ENCODE measurements at places on chromosomes 1 and 21.

DNA sequence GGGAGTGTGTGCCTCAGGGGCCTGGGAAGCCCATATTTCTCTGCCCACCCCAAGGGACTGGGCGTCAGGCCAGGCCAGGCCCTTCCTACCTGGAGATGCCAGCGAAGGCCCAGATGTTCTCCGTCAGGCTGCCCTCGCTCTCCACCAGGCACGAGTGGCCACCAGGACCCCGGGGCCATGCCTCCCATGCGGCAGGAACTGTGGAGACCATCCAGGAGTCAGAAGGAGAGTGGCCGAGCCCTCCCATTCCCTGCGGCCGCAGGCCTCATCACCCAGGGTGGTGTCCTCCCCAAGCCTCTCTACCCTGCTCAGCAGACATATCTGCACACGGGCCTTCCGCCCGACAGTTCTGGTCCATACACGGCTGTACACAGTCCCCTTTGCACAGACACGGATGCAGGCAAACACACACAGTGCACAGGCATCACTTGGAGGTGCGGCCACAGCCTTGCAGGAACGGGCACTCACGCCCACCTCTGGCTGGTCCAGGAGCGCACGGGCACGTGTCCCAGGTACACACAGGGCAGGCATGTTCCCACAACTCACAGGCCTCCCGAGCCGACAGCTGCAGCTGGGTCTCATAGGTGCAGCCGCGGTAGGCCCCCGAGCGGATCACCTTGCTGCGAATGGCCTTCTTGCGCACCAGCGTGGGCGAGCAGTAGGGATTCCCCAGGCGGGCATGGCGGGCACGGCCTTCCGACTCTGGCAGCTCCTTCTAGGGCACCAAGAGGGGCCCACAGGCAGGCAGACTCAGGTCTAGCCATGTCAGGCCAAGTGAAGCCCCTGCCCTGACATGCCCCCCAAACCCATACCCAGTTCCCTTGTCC, 5.9 kb upstream of the KIF17 start:
- no peak for DNase-seq

DNA sequence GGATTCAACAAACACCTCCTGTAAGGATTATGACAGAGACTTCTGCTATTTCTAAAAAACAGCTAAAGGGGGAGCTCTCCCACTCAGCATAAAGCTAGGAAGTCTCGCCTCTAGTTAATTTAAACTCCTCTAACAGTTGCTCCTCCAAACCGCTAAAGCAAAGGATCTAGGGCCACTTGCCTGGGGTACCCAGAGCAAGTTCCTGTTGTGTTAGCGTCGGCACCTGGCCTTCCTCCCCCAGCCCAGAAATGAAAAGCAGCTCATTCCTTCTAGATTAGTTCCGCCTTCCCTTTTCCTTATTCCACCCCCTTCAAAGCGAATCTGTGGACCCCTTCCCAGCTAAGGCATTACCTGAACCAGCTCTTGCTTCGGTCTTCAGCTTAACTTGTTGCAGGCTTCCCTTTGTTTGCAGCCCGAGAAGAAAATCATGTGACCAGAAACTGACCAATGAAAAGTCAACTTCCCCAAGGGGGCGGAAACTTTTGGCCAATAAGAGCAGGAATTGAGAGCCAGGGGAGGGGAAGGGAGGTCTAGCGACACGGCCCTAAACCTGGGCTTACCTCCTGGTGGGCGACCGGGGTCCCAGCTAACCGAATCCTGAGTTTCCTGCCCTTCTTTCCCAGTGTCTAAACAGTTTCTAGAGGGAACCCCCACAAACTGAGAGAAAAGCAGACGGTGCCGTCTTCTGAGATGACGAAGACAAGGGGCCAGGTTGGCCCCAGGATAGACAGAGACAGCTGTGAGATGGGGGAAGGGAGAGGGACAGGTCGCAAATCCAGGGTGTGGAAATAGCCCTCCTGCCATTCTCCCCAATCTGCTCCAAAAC, at the start of gene PBXIP1:
Gene PBXIP1, minus strand, starts transcription at position 382 of the 826 bp plus-strand sequence. CDS start 2,378 bp downstream, outside the sequence.
- DNase-seq = peak; percentile 74

DNA sequence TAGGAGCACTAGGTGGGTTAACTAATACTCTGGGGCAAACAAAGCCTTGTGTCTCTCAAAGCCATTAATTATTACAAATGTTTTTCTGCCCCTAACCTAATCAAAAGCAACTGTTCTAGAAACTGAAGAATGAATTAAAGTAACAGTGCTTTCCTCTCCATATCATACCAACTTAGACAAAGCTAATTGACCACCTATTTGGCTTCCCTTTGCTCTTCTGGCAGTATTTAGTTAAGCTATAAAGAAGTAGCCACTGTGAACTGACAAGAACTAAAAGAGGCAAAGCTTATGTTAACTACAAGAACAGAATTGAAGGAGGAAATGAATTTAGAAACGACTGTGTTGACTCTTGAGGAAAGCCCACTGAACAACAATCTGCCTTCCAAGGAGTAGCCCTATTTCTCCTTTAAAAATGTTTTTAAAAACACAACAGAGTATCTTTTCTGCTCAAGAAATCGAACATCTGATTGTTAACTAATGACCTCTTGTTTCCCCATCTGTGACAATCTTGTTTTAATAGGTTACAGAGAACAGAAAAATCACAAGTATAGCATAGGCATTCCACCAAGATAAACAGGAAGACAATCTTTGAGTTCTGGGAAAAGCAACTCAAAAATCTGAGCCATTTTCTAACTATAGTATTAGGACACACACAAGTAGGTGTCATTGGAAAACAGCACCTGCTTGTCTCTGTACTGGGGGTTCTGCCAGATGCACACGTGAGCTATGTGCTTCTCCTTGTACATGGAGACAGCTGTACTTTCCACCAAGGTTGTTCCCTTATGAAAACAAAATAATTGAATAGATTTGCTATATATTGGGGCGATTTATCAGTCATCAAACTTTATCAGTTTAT, 3.1 kb upstream of the EGLN1 start:
- DNase-seq = no peak

GRCh38 chr1:36085126-36085525, 1.2 kb downstream of the TEKT2 start:
- no peak for DNase-seq

GRCh38 chr1:6235296-6235677, 477 bp downstream of the ICMT start:
- no peak for DNase-seq

DNA sequence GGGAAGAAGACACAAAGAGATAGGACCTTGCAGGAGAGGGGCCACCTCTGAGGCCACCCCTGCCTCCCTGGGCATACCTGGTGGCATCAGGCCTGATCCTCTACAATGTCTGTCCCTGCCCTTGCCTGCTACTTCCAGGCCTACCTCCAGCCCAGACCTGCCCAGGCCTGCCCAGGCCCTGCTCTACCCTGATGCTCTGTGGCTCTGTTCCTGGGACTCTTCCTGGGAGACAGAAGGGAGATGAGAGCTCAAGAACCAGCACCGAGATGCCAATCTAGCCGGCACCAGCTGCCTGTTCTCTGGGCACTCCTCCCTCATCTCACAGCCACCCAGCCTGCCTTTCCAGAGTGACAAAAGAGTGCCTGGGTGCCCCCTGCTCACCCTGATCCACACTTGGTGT, 2.7 kb downstream of the CELF3 start:
- no peak for DNase-seq

- no peak for DNase-seq
These were observed 430.6 kb upstream of the DAB1 start for GRCh38 chr1:57854436-57854835.

DNA sequence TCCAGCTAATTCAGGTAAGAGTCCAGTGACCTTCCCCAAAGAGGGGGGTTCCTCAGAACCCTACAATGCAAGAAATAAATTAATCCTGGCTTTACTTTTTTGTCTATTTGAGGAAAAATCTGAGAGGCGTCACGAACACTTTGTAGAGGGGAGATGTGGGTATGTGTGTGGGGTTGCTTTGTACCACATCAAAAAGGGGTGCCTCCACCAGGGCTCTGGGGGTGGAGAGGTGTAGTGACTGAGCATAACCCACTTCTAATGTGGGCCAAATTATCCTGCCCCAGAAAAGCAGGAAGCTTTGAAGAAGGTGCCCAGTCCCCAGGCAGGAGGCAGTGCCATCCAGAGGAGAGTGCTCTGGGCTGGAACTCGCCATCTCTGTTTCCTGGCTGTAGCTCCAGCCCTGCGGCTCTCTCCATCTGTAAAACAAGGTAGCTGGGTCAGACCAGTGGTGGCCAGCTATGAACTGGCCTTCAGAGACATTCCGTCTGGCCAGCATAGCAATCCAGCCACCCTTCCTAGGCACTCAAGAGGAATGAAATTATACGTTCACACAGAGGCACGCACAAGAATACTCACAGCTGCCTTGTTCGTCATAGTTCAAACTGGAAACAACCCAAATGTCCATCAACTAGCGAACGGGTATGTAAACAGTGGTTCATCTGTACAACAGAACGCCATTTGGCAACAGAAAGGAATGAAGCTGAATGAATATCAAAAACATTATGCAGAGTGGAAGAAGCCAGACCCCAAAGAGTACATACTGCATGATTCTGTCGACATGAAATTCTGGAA, 45.4 kb upstream of the TNFRSF1B start:
- no peak for DNase-seq

DNA sequence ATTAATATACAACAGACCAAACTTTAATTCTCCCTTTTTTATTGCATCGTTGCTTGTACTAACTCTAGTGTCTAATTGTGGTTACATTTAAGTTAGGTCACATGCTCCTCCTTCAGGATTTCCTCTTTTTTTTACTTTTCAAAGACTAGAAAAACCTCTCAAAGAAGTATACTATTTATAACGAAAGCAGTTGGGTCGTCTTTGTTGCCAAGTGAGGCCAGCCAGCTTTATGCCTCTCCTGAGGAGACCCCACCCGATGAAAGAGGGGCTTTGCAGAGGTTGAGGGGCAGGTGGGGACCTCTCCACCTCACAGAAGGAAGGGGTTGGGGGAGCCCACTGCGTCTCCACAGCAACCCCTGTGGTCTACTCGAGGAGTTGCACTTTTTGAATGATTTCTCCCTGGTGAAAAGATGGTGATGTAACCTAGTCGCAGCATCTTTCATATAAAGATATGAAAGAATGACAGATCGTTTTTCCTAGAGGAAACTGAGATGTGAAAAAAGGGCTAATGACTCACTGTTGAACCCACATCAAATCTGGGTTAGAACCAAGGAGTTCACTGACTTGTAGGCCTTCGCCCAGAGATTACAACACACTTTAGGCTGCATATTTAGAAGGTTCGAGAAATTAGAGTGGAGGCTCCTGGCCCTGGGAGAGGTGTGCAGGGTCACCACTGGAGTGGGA, 6.4 kb downstream of the TGFB2 start:
- no peak for DNase-seq

DNA sequence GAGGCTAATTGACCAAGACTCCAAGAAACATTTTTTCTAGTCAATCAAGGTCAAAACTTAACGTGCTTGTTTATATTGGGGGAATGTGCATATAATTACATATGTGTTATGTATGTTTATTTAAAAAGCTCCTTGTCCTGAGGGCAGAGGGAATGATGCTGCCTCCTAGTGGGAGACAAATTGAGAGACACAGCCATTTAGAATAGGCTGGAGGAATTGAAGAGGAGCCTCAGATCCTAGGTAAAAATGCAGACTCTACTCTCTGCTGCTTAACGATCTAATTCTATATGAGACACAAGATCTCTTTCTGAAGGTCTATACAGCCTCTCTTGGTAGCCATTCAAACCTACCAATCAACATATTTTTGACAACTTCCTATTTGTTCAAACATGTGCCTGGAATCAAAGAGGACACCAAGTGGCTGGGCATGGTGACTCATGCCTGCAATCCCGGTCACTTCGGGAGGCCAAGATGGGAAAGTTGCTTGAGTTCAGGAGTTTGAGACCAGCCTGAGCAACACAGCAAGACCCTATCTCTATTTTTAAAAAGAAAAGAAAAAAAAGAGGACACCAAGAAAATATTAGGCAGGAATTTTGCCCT, 136.6 kb upstream of the ZNF648 start:
- DNase-seq = no peak

DNA sequence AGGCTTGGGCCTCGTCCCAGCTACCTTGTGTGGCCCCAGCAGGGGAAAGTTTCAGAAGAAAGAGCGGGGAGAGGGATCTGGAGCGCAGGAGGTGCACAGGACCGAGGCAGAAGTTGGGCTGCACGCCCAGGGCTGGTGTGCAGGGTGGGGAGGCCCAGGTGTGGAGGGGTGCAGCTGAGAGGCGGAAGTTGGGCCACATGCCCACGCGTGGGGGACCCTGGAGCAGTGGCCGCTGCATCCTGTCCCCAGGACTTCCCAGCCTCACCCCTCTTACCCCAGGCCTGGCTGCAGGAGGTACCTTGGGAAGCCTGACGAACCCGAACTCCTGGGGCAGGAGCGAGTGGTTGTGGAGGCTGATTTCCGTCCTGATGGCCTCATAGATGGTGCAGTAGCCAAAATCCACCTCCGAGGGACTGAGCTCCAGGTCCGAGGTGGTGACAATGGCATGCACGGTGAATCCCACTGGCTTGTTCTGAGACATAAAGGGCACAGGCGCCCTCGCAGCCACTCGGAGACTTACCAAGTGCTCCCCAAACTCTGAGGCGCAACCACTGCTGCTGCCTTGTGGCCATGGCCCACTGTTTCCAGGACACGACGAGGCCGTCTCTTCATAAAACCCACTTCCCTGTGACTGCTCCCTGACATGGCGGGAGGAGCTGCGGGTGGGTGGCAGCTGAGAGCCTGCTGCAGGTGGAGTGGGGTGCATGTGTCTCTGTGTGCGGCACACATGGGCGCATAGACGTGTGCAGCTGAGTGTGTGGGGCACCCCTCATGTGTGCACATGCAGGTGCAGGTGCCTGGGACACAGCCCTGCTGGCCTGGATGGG, 20.4 kb upstream of the TMEM52 start:
- no peak for DNase-seq

- no peak for DNase-seq
These were observed 75.6 kb downstream of the XCL2 start for GRCh38 chr1:168468042-168468809.

DNA sequence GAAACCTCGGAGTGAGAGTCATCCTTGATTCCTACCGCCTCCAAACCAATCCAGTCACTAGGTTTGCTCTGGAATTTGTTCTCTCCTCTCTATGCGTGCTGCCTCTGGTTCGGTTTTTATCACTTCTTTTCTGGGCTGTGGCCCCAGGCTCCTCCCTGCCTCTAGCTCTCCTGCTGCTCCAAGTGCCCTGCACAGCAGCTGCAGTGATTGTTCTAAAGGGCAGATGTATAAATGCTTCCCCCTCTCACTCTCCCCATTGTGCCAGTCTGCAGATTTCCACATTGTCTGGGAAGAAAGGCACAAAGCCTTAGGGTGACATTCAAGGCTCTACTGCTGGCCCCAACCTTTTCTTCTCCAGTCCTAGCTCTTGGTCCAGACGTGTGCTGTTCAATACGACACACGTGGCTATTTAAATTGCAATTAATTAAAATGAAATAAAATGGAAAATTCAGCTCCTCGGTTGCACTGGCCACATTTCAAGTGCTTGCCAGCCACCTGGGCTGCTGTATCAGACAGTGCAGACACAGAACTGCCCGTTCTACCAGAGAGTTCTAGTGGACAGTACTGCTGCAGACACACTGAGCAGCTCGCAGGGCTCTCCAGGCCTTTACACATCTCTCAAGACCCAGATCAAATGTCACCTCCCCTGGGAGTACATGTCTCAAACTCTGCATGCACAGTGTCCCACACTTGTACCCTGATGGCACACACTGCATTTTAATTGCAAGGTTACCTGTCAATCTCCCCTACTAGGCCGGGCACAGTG, 12.4 kb downstream of the TRIM62 start:
- DNase-seq = no peak

All from activated CD4-positive, alpha-beta T cell treated with anti-CD3 and anti-CD28 coated beads, Interleukin-2, amount 50 U/mL, for 1 hour (primary cell).